Upper lobe of right lung (tissue), 1 donor: ENCODE measurements at places on chromosomes 2 and 18. TPM values are rescaled to one million over a fixed set of nuclear protein-coding genes. Genes with fewer than 3 reads are reported as not detected.
A peak's percentile ranks its signal among the peaks of the same experiment; 100 is the strongest.

GRCh38 chr2:205898744-205899143 lies 187.2 kb downstream of the INO80D start:
- no peak for DNase-seq

DNA sequence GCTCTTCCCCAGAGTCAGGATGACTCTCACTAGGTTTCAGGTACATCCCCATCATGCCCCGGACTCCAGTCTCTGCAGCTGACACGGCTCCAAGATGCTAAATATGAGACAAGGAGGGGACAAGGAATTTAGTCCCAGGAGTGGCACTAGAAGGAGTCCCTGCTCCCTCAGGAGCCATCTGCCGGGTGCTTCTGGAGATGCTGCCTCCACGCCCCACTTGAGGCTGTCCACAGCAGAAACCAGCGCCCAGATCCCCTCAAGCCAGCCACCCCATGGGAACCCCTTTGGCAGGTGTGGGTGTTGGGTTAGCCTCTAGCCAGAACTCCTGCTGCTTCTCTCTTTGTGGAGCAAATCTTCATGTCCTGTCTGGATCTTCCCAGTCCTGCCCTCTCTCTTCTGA lies 40.3 kb downstream of the BCL11A start:
- no peak for DNase-seq

- peak; percentile 59 for DNase-seq
Measured at GRCh38 chr2:42856891-42857632, 64.7 kb upstream of the HAAO start.

GRCh38 chr2:176483476-176483875 lies 214.2 kb downstream of the MTX2 start:
- DNase-seq, result no peak

EVA1A gene
- total RNA-seq, result 41.9 TPM

NYAP2 gene
- 0.93 TPM for total RNA-seq

NOSTRIN gene
- 70.0 TPM for total RNA-seq

ZSWIM2 gene
- not detected for total RNA-seq
